ENCODE measurements at places on chromosomes 5 and 9. TPM values are rescaled to one million over a fixed set of nuclear protein-coding genes. Genes with fewer than 3 reads are reported as not detected.

Gene ANGPTL2
- polyA plus RNA-seq, result 49.4 TPM

Gene IQGAP2
- 6.6 TPM for polyA plus RNA-seq

Gene BTNL8
- not detected for polyA plus RNA-seq

Gene PCDHB9
- polyA plus RNA-seq, result 3.2 TPM

Gene SELENOP
- 166 TPM for polyA plus RNA-seq

Gene ARL10
- 12.1 TPM for polyA plus RNA-seq

Gene C5orf34
- 2.6 TPM for polyA plus RNA-seq

Gene SPATA31D4
- not detected for polyA plus RNA-seq

GRCh38 chr5:68074633-68075032 is 140.9 kb upstream of the PIK3R1 start:
- DNase-seq, result no peak

- no peak for DNase-seq
Measured at GRCh38 chr5:174145821-174146220, 100.3 kb downstream of the NSG2 start.

GRCh38 chr5:64690417-64691151 is at the start of gene SHISAL2B:
Gene SHISAL2B, plus strand, starts transcription at chr5:64690503. Its CDS starts 121 bp downstream, at chr5:64690624.
- DNase-seq, result peak; percentile 9

DNA sequence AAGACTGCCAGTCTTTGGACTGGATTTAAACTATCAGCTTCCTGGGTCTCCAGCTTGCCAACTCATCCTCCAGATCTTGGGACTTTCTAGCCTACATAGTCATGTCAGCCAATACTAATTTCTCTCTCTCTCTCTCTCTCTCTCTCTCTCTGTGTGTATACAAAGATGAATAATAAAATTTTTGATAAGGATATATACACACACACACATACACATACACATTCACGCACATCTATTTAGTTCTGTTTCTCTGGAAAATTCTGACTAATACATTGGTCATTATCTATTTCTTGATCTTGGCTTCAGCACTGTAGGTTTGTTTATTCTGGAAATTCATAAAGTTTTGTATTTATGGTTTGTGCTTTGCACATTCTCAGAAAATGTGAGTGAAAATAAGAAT is 1606.2 kb upstream of the NUDT12 start:
- DNase-seq, result no peak

DNA sequence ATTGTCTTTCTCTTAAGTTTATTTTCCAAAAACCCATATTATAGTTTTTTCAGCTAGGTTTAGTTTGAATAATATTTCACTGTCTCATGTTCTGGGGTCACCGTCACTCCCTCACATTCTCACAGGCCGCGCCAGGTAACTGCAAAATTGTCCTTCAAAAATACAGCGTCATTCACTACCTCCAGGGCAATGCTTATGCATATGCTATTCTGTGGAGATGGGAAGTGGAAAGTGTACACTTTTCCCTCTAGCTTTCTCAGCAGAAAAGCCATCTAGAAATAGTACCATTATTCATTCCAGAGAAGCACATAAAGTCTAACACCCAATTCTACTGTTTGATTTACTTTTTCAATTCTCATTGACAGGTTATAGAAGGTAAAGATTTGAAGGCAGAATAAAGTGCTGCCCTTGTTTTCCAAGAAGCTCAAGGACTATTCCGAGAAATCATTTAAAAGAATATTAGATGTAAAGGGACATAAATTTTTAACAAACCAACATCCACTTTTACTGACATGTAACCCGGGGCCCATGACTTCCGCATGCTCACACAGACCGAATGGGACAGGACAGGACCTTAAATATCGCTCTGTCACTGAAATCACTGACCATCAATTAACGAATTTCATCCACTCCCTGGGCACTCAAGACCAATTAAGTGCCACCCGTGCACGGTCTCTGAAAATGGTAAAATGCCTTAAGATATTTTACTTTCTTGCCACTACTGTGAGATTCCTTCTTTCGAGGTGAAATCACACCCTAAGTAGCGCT is 720 bp downstream of the NUDT12 start:
- DNase-seq, result peak; percentile 5

DNA sequence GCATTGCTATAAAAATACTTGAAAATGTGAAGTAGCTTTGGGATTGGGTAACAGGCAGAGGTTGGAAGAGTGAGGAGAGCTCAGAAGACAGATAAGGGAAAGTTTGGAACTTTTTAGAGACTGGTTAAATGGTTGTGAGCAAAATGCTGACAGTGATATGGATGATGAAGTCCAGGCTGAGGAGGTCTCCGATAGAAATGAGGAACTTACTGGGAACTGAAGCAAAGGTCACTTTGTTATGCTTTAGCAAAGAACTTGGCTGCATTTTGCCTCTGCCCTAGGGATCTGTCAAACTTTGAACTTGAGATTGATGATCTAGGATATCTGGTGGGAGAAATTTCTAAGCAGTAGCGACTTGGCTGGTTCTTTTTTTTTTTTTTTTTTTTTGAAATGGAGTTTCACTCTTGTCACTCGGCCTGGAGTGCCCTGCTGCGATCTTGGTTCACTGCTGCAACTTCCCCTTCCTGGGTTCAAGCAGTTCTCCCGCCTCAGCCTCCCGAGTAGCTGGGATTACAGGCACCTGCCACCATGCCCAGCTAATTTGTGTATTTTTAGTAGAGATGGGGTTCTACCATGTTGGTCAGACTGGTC is 998.9 kb downstream of the TLE1 start:
- DNase-seq, result no peak

DNA sequence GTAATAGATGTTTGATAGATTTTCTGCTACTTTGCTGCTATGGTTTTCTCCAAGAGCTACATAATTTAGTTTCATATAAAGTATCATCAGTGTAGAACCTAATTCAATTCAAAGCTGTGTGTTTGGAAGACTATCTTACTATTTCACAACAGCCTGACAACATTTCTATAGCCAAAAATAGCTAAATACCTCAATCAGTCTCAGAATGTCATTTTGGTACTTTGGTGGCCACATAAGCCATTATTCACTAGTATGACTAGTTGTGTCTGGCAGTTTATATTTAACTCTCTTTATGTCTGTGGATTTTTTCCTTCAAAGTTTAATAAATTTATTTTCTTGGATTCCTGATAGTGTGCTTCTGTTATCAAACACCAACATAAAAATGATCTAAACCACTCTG is 35.1 kb upstream of the CCDC152 start:
- no peak for DNase-seq

- no peak for DNase-seq
Measured at GRCh38 chr5:3958389-3958788, 362.8 kb downstream of the IRX1 start.

GRCh38 chr9:89442981-89443814 is 54.7 kb downstream of the SEMA4D start:
- DNase-seq, result no peak

DNA sequence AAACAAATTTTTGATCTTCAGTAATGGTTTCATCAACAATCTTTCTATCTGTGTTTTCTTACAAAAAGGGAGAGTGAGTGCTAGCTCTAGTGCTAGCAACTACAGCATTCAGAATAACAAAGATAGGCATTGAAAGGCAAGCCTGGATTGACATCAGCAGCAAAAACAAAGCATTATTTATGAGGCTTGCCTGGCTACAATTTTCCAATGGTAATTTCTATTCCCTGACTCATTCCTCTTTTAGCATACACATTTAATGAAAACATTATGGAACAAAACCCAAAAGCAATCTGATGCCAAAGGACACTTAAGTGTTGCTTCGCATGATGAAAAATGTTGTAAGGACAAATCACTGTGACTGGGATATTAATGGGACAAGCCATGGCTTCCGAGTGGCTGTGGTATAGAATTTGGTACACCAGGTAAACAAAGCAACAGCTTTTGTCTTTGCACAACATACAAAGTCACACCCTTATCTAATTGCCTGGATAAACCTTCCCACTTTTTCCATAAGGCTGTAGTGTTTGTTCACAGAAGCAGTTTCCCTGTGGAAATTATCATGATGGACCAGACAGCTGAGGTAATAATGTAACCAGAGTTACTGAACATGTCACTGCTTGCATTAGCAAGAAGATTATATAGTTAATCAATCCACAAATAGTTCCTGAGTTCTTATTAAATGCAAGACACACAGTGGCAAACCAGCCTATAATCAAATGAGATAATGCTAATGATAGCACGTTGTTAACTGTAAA is 179.8 kb upstream of the EDIL3 start:
- peak; percentile 23 for DNase-seq

GRCh38 chr5:93675460-93676450 is 65.6 kb downstream of the POU5F2 start:
- no peak for DNase-seq

All from hindlimb muscle (tissue), 1 donor.